ENCODE measurements at places on chromosomes 7 and 10.

GRCh38 chr7:31922848-31923247 is 147.4 kb downstream of the PDE1C start:
- DNase-seq = no peak

GRCh38 chr7:116571552-116571951 is 46.7 kb downstream of the CAV1 start:
- DNase-seq = no peak

DNA sequence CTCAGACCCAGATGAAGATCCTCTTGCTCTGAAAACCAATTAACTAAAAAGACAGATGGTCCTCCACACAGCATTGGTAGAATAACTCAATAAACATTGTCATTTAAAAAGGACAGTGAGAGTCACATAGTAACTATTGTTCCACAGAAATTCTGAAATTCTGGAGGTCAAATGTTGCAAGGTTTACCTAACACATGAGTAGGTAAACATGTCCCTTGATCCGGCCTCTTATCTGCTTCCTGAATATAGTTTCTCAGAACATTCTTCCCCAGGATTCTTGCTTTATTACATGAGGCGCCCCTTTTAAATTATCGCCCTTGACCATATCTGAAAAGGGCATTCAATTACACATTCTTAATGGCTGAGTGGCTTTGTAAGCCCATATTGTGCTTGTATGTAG is 270.7 kb downstream of the SEMA3D start:
- no peak for DNase-seq

DNA sequence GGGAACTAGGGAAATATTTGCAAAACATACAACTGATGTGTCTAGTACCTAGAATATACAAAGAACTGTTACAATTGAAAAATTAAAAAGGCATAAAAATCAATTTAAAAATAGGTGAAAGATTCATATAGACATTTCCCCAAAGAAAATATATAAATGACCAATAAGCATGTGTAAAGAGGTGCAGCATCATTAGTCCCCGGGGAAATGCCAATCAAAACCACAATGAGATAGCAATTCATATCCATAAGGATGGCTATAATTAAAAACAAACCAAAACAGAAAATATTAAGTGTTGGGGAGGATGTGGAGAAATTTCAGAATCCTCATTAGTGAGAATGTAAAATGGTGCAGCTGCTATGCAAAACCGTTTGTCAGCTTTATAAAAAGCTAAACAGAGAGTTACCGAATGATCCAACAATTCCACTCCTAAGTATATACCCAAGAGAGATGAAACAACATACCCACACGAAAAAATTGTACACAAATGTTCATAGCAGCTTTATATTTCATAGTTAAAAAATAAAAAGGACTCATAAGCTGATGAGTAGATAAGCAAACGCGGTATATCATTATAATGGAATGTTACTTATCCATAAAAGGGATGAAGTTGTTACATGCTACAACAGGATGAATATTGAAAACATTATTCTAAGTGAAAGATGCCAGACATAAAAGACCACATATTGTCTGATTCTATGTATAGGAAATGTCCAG is 210.1 kb upstream of the INHBA start:
- DNase-seq = no peak

DNA sequence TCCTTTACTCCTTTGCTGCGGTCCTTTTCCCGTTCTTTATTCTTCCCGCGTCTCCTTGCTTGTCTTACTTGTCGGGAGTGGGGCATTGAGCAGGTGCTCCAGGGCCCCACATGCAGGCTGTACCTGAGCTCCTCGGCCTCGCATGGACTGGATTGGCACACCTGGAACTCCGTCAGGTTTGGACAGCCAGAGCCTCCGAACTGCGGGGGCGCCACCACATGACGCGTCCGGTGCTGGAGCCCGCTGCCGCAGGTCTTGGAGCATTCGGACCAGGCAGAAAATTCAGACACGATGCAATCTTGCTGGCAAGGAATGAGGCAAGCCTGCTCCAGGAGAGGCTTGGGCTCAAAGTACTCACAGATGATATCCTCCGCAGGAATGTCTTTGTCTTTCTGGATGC is 195.7 kb downstream of the THSD7A start:
- DNase-seq = no peak

- DNase-seq = no peak
Observed at GRCh38 chr10:114647545-114648138, 10.4 kb downstream of the ABLIM1 start.

- DNase-seq = peak; percentile 6
Observed at GRCh38 chr7:77903597-77903996, 105.0 kb downstream of the PHTF2 start.

Measured in activated CD4-positive, alpha-beta T cell treated with anti-CD3 and anti-CD28 coated beads, Interleukin-2, amount 50 U/mL, for 16 hours (primary cell).